ENCODE measurements at places on chromosomes 1 and 21.
A peak's percentile ranks its signal among the peaks of the same experiment; 100 is the strongest.

- no peak for DNase-seq
Measured at GRCh38 chr21:38944903-38945302, 139.2 kb downstream of the ETS2 start.

- no peak for DNase-seq
Measured at GRCh38 chr1:228276901-228277490, 69.2 kb downstream of the OBSCN start.

DNA sequence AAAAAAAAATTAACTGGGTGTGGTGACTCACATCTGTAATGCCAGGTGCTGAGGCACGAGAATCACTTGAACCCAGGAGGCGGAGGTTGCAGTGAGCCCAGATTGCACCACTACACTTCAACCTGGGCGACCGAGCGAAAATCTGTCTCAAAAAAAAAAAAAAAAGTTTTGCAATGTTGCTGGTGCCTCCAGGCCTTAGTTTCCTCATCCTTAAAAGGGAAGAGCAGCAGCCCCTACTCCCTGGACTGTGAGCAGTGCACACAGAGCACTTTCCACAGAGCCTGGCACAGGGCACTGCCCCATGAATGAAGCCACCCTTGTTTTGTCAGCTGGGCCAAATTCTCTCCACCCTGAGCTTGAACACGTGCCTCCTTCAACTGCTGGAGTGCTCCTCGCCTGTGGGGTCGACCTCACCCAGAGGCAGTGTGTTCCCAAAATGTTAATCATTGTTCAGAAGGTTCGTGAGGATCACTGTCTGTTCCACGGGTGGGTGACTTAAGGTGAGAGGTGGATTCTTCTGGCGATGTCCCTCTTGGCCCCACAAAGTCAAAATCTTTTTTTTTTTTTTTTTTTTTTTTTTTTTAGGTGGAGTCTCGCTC is 152.1 kb upstream of the TMEM51 start:
- DNase-seq: no peak

DNA sequence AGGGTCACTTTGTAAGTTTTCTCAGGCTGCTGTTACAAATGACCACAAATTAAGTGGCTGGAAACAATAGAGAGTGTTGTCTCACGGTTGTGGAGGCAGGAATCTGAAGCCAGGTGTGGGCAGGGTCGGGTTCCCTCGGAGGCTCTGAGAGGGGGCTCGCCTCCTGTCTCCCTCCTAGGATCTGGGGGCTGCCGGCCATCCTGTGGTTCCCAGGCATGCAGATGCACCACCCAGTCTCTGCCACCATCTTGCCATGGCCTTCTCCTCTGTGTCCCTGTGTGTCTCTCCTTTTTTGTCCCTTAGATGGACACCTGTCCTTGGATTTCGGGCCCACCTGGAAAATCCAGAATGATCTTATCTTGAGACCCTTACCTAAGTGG is 4.8 kb downstream of the TP73 start:
- no peak for DNase-seq

- no peak for DNase-seq
Measured at GRCh38 chr1:150557813-150558212, 8.6 kb downstream of the ADAMTSL4 start.

- no peak for DNase-seq
Measured at GRCh38 chr1:216888731-216889130, 165.5 kb upstream of the ESRRG start.

GRCh38 chr1:93025572-93025971 is 53.5 kb upstream of the MTF2 start:
- DNase-seq: no peak

- DNase-seq: no peak
Measured at GRCh38 chr1:247269133-247269532, 13.3 kb downstream of the VN1R5 start.

DNA sequence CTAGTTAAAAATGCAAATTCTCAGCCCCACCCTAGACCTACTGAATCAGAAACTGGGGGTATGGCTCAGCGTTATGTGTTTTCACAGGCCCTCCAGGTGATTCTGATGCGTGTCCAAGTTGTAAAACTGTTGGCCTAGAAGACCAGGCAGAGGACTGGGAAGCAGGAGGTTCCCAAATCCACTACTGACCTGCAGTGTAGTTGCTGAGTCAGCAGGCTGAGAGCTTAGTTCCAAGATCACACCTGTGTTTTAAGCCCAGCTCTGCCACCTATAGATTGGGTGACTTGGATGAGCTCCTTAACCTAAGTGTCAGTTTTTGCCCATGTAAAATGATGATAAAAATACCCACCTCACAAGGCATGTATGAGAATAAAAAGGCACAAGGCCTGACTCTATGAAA is 4.1 kb downstream of the GRHL3 start:
- no peak for DNase-seq

DNA sequence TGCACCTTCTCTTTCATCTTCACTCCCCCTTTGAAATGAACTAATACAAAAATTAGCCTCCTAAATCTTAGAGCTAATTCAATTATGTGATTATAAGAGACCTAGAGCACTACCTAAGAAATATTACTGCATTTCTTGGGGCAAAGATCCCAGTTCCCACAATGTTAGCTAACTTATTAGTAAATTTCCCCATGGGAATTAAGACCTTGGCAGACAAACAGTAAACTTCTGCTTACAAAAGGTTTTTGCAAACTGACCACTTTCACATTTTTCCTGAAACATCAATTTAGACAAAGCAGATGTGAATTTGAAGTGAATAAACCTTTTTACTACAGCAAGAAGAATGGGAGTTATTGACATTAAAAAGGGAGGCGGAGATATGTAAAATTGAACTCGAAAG is 34.6 kb upstream of the LHX8 start:
- DNase-seq: no peak

DNA sequence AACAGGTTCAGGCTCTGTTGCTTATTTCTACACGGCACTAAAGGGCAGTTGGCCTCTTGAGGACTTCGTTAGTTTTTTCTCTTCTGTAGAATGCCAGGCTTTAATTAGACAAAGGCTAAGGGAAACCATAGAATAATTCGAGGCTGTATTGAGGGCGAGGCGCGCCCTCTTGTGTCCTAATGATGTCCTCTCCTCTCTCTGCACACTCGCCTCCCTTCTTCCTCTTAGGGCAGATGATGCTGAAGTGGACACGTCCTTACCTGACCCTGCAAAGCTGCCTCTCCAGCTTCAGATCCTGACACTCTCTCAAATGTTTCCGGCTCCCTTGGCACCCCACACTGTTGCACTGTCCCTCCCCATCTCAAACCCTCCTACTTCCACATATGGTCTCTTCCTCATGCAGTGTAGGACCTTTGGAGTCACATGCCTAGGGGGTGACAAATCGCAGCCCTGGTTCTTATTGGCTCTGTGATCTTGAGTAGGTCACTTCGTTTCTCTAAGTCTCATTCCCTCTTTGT is 1.9 kb upstream of the ZSCAN20 start:
- DNase-seq: peak; percentile 17

GRCh38 chr21:33496345-33496744 is 4.8 kb upstream of the DNAJC28 start:
- no peak for DNase-seq

GRCh38 chr1:42942444-42942843 is 16.2 kb downstream of the SLC2A1 start:
- no peak for DNase-seq

DNA sequence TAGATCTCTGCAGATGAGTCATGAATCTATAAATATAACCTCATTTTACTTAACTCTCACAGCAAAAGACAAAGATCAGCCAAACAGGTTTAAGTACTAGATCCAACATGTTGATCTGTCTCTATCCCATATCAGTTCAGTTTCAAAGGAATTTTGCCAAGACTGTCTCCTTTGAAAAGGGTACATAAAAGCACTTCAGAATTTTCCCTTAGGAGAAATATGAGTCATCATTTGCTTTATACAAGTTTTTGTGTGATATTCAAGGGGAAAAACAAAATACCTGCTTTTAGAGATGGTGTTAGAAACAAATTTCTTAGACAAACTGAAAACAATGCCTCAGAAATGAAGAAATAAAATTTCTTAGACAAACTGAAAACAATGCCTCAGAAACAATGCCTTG is 73.5 kb upstream of the LRRC7 start:
- DNase-seq: no peak

GRCh38 chr1:18972991-18973390 is 16.5 kb upstream of the IFFO2 start:
- no peak for DNase-seq

DNA sequence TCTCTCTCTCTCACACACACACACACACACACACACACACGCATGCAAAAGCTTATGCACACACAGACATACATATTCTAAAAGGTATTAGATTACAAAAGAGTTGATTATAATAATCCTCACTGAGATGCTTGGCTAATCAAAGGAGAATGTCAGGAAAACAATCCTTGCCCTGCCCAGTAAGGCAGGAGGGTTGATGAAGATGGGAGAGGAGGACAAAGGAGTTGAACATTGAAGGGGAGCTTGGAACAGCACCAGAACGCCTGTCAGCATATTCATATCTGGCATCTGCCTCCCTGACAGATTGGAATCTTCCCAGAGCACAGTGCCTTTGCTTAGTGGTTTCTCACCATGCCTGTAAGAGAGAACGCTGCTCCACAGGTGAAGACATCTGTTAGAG is 68.6 kb upstream of the PALMD start:
- no peak for DNase-seq

GRCh38 chr1:230509281-230509977 is 83.3 kb upstream of the PGBD5 start:
- no peak for DNase-seq

DNA sequence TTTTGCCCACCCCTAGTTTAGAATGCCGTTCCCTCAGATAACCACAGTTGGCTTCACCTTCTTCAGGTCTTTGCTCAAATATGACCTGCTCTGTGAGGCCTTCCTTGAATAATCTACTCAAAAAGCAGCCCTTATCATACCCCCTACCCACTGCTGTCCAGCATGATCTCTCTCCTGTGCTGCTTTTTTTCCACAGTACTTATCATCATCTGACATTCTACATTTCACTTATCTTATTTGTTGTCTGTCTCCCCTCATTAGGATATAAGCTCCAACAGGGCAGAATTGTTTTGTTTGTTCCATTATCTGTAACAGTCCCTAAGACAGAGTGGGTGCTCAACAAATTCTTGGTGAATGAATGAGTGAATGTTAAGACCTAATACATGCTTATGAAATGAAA is 18.1 kb downstream of the USP24 start:
- DNase-seq: no peak

GRCh38 chr1:184504955-184505338 is 118.1 kb downstream of the C1orf21 start:
- no peak for DNase-seq

Data from esophagus squamous epithelium (tissue), 5 donors.